Tibial artery (tissue), 4 donors: ENCODE measurements at places on chromosomes 2 and 18.
A peak's percentile ranks its signal among the peaks of the same experiment; 100 is the strongest.

DNA sequence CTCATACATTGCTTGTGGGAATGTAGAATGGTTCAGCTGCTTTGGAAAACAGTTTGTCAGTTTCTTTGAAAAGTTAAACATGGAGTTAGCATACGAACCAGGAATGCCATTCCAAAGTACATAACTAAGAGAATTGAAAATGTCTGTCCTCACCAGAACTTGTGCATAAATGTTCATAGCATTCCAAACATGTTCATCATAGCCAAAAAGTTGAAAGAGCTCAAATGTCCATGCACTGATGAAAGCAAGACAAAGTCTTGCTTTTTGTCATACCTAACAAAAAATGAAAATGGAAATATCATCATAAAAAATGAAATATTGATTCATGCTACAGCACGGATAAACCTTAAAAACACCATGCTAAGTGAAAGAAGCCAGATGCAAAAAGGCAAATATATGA is 408.8 kb upstream of the UBE2E3 start:
- no peak for DNase-seq

- DNase-seq, result no peak
Measured at GRCh38 chr2:154457286-154457685, 241.2 kb upstream of the KCNJ3 start.

DNA sequence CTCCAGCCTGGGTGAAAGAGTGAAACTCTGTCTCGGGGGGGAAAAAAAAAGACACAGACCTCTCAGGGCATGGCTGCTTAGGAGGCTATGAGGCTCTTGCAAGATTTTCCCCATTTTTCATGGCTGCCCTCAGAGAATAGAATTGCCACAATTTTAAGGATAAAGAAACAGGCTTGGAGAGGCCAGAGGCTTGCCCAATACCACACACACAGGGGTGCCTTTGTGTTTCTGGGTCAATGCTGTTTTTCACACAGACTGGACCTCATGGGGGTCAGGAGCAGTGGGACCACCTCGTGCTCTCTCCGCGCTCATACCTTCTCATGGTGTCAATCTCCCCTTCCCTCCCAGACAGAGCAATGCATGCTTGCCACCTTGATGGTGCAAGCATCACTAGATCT is 65.4 kb upstream of the ST3GAL5 start:
- DNase-seq, result no peak

DNA sequence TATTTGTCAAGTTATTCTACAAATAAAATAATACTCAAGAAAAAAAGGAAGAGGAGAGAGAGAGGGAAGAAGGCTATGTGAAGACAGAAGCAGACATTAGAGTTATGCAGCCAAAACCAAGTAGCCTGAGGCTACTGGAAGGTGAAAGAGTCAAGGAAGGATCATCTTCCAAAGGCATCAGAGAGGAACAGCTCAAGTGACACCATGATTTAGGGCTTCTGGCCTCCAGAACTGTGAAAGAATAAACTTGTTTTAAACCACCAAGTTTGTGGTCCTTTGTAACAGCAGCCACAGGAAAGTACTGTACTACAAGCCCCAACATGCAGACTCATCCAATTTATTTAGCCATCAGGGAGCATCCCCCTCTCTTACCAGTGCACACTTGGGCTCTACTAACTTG is 788.5 kb upstream of the LRRTM1 start:
- no peak for DNase-seq

- no peak for DNase-seq
Measured at GRCh38 chr18:3615374-3615985, 165.5 kb downstream of the TGIF1 start.

- DNase-seq, result no peak
Measured at GRCh38 chr18:32135625-32136024, 44.0 kb downstream of the RNF138 start.

- DNase-seq, result no peak
Measured at GRCh38 chr2:124763611-124764010, 738.5 kb downstream of the CNTNAP5 start.

DNA sequence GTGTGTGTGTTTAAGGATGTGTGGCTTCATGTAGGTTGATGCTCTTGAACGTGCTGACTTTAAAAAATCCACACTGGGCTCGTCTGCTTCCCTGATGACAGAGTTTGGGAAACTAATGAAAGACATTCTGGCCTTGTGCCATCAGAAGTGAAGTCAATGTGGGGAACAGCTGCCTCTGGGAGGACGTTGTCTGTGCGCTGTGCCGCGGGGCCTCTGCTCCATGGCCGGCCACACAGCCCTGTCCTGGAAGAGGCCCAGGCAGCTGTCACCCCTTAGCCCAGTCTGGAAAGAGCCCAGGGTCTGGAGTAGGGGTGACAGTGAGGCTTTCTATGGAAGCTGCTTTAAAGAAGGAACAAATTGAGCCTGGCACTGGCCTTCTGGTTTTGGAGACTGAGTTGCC is 155.8 kb downstream of the SH3RF3 start:
- no peak for DNase-seq

DNA sequence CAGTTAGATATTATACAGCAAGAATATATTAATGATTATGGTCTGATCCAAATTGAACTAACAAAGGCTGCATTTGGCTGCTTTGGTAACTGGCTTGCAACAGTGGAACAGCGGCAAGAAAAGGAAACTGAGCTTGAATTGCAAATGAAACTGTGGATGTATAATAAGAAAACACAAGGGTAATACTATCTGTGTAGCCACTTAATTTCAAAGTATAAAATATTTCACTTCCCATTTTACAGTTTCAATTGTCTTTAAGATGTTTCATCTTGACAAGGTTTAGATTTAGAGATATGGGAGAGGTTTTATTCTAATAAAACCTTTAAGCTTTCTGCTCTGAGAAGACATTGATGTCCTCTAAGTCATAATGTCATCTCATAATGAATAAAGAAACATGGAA is 23.8 kb downstream of the WDR75 start:
- no peak for DNase-seq

DNA sequence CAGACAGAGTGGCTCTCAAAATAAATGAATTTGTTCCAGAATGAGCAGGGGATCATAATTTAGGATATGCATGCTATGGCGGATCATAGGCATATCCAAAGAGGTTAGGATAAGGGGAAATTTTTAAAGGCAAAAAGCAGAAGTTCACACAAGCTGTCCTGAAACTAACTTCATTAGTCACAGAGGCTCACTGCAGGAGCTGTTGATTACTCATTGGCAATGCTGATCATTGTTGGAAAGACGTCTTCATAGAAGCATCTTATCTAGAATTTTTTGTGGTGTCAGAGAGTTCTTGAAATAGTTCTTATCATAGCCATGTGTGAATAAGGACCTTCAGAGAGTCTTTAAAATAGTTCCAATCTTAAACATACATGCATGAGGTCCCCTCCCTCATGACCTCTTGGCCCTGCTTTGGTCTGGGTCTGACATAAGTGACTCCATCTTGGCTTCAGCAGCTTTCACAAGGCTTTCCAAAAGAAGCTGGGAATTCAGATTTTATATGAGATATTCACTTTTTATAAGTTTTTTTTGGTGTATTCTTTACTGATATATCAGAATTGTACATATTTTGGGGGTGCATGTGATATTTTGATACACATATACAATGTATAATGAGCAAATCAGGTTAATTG is 7.5 kb upstream of the CCDC195 start:
- no peak for DNase-seq

DNA sequence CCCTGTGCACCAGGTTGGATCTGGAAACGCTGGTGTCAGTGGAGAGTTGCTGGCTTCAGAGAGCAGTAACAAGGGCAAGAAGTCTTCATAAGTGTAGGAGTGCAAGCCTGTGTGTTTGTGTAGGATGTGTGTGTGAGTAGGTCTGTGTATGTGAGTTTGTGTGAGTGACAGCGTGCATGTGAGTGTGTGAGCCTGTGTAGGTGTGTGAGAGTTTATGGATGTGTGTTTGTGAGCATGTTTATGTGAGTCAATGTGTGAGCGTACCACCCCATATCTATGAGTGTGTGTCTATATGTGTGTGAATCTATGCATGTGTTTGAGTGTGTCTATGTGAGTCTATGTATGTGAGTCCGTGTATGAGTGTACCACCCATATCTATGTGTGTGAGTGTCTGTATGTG is 86.5 kb upstream of the ATG16L1 start:
- DNase-seq, result no peak

GRCh38 chr2:20661421-20662307 is 5.3 kb upstream of the GDF7 start:
- peak; percentile 84 for DNase-seq

DNA sequence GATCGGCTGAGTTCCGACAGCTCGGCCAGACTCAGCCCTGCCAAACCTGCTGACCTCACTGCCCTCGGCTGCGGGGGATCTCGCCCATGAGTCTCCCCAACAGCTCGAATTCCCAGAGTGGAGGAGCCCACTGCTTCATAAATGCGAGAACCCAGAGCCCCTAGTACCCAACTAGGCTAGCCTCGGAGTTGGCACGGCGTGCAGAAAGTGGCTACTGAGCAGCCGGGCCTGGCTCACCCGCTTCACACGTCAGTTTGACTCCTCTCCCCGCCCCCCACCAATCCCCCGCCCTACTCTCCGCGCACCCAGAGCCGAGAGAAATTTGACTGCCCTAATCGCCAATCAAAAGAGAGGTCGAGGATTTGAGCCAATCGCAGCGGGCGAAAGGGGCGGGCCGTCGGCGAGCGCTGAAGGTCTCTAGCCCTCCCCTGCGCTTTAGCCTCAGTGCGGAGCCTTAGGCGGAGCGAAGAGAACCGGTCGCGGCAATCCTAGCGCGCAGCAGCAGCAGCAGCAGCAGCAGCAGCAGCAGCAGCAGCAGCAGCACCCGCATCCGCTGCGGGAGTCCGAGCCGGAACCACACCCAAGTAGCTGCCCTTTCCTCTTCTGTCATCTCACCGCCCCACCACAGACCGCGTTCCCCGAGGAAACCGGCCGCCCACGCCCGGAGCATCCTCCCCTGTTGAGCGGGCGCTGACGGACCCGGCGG is at the start of gene GLS:
GLS (plus strand) TSS at position 444 of the 706 bp plus-strand sequence. CDS start 264 bp downstream, outside the sequence.
- DNase-seq, result peak; percentile 96

GRCh38 chr2:215635788-215636139 is 199.9 kb upstream of the FN1 start:
- DNase-seq, result no peak

DNA sequence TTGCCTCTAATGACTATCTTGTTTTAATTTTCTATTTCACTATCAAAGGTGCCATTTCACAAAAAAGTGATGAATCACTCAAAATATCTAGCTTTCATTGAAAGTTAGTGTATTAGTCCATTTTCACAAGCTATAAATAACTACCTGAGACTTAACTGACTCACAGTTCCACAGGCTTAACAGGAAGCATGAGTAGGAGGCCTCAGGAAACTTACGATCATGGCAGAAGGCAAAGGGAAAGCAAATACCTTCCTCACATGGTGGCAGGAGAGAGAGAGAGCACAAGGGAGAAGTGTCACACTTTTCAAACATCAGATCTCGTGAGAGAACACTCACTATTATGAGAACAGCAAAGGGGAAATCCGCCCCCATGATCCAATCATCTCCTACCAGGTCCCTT is 1220.4 kb upstream of the ZEB2 start:
- no peak for DNase-seq

- no peak for DNase-seq
Measured at GRCh38 chr2:235366390-235366789, 127.5 kb upstream of the AGAP1 start.

- no peak for DNase-seq
Measured at GRCh38 chr18:40690062-40690461, 1265.0 kb upstream of the PIK3C3 start.

DNA sequence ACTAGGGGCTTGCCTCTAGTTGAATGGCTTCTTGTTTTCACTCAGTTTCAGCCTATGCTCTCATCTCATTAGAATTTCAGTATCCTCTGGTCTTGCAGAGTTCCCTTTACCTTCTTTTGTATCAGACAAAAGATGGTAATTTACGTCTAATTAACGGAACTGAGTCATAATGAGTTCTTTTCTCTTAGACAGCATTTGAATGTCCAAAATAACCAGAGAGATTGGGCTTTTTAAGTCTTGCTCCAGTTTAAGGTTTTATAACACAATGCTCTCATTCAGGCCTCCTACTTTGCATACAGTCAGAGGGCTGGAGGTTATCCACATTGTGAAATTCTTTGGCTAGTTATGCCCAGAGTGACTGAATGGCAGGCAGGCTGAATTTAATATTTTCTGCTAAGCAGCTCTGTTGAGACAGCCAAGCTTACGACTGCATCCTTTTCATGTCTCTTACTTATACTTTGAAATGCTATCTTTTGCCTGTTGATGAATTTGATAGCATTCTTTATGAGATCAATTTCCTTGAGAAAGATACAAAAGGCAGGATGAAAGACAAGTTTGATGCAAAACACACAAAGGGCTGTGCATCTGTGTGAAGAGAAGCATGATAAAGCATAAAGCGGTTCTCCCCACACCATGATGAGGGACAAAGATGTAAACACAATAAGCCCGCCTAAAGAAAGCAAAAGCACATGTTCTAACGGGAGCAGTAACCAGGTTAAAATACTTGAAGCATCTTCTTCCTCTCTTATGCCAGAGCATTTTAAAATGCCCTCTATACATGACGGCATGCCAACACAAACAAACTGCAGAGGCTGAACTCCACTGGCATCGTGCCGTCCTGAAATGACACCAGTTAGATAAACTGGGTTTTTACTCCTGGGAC is 90.0 kb downstream of the CDH2 start:
- no peak for DNase-seq
